ENCODE measurements at places on chromosomes 5 and 9.

- no peak for ATAC-seq
These were observed 4.3 kb downstream of the RIC1 start for GRCh38 chr9:5633243-5633642.

GRCh38 chr5:53882006-53882675 is 321.7 kb downstream of the NDUFS4 start:
- ATAC-seq = peak; percentile 34

DNA sequence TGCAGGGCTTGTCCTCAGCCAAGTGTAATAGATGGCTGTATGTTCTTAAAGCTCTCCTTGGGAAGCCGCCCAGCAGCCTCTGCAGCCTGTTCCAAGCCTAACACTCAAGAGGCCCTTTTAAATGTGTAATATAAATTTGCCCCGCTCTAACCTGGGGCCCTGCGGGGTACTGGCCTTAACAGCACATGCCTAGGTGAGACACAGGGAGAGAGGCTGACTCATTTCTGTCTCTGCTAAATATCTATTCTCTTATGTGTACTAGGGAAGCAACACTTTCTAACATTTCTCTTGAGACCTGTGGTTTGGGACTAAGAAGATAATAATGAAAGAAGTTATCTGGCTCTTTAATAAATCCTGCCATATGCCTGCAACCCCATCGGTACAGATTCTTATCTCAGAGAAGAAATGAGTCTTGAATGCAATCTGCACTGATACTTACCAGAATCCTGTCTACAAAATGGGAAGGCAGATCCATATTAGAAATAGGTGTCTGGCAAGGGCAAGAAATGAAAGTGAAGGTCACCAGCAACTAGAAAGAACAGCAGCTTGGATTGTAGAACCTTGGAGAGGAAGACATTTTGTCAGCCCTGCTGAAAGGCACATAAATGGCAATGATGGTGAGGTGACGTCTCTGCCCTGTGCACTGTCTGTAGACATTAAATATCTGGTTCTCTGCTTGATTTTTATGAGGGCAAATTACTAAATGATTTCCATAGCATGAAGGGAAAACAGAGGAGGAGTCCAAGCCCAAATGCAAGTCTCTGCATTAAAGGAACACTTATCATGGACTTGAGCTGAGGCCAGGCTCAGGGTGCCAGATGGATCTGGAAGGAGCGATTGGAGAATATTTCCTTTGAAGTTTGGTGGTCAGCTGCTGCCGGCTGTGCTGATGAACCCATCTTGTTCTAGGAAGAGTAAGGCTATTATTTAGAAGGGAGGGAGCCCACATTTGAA is 14.5 kb upstream of the TGFBI start:
- ATAC-seq = peak; percentile 69

- no peak for ATAC-seq
These were observed 2.1 kb downstream of the CERCAM start for GRCh38 chr9:128422783-128423150.

DNA sequence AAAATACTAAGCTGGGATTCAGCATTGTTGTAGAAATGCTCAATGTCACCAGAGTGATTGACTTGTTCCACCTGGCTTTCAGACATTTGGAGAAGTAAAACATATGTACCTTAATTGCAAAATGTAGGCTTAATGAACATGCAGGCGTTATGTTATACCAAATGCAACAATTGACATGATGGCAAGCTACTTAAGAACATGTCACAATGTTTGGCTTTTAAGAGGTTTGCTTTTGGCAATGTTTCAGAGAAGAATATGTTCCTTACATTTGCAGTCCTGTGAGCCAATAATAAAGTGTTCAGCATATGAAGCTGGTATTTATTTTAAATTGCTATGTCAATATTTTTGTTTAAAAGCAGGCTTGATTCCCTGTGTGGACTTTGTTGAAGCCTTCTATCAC is 111.7 kb upstream of the NUDT12 start:
- ATAC-seq = no peak

DNA sequence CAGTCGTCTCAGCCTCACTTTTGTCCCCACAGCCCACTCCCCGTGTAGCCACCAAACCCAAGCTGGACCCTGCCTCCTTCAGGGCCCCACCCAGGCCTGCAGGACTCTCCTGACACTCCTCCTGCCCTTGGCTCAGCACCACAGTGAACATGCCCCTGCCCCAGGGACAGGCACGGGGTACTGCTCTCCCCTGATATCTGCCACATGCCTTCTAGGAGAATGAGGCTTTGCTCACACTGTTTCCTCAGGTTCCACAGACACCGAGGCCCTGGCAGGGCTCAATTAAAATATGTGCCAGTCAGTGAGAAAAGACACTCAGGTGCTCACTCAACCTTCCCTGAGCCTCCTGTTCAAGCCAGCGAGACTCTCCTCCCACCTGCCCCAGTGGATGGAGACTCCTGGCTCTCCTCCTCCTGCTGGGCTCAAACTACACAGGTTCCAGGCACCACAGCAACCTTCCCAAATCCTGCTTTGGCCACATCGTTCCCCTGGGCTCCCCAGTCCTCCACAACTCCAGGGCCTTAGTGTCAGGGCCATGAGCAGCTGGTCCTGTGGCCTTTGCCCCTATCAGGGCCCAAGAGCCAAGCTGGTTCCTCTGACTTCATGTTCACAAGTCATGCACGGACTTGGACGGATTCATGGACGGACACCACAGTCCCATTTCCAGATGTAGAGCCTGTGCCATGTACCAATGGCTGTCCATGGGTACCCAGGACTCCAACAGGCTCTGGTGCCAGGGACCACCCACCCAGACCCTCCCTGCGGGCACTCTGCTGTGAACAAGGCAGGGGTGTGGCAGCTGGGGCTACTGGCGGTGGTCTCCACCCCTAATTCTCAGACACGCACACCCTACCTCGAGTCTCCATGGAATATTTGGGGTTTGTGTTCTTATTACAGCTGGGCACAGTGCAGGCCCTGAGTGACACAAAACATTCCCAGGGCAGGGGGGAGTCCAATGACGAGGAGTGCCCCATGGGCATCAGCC is 36.6 kb downstream of the BICD2 start:
- ATAC-seq = no peak

- ATAC-seq = peak; percentile 62
These were observed 1.7 kb downstream of the EBF1 start for GRCh38 chr5:159097784-159098602.

GRCh38 chr5:132463811-132464155 is 26.8 kb downstream of the IRF1 start:
- no peak for ATAC-seq

DNA sequence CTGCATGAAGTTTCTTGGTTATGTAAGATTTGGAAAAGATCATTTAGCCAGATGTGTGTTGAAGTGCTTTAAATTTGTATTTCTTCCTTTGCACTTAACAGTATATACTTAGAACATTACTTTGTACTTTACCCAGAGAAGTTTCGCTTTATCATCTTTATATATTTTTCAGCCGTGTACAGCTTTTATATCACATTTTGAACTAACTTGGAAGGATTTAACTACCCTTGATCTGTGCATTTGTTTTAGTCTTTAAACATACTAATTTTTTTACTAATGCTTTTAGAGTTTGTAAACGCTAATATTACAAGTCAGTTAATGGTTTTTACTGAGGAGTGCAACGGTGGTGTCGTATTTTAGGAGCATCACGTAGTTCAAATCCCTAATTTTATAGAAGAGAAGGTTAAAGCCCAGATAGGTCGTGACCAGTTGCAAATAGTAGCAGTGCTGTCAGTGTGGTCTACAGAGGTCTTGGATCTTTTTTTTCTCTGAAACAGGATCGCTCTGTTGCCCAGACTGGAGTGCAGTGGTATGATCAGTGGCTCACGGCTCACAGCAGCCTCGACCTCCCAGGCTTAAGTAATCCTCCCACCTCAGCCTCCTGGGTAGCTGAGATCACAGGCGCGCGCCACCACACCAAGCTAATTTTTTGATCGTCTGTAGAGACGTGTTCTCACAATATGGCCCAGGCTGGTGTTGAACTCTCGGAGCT is 2.0 kb downstream of the MATR3 start:
- no peak for ATAC-seq

GRCh38 chr9:4490705-4491625 is 697 bp downstream of the SLC1A1 start:
- ATAC-seq = peak; percentile 29

GRCh38 chr5:156920042-156920860 is 42.8 kb downstream of the TIMD4 start:
- ATAC-seq = peak; percentile 68

DNA sequence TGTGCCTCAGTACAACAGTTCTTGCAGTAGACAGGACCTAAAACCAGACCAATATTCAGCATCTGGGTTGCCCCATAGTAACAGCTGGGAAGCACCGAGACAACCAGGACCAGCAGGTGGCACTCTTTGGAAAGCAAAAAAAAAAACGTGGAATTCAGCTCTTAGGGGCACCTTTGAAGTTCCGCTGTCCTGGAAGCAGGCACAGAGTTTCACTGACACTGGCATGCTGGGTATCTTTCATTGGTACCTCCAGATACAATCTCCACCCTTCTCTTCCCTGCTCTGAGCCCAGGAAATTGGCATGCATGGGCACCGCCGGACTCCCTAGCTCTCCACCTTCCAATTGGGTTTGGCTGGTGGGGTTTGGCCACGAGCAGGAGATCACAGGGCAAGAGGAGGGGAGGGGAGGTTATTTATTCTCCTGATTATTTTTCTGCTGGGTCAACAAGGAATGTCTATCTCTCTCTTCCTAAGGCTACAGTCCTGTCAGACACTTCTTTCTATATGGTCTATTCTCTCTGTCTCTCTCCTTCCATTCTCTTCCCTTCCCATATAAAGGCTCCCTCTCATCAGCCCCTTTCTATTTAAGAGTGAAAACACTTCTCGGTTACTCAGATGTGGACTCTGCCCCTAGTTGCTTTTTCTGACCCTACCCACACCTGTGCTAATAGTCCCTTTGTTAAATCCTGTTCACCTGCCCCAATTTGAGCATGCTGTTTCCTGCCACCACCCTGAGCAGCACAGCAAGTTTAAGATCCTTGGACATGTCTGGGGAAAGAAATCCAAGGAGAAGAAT is 1.9 kb upstream of the IDNK start:
- ATAC-seq = no peak

DNA sequence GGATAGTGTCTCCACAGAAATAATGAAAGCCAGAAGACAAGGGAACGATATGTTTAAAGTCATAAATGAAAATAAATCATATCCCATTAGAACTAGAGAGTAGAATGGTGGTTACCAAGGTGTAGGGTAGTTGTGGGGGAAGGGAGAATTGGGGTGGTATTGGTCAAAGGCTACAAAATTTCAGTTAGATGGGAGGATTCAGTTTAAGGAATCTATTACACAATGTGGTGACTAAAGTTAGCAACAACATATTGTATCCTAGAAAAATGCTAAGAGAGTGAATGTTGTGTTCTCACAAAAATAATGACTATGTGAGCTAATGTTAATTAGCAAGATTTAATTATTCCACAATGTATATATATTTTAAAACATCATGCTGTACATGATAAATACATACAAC is 27.8 kb upstream of the LARP1 start:
- ATAC-seq = no peak

DNA sequence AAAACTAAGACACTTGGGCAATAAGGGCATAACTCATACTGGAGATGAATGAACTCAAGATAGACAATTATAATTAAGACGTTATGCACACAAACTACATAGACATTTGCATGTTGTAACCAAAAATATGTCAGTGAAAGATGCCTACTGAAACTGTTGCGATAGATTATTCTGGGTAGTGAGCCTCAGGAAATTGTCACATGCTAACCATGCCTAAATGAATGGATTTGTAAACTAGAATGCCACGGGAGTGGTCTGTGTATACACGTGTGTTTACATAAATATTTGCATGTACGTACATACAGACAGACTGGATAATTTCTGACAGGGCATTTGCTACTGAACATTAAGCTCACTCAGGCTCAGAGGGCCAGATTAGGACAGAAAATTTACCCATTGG is 1.2 kb downstream of the NIPSNAP3B start:
- ATAC-seq = peak; percentile 3

DNA sequence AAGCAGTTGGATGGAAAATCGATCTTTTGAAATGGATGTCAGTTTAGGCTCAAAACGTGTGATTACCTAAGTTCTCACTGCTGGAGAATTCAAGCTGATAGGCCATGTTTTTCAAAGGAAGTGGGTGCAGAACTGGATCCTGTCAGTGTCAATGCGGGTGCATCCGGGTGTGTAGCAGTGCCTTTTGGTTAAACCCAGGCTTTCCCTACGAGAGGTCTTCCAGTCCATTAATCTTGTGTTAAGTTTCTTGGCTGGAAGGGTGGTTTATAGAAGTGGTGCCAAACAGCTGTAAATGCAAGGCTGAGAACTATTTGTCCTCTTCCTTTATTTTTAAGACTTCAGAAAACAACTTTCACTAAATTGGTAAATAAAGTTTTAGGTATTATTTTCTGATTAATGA is 71.9 kb downstream of the DAPK1 start:
- no peak for ATAC-seq

- ATAC-seq = no peak
These were observed 33.0 kb downstream of the TBCA start for GRCh38 chr5:77743181-77743580.

GRCh38 chr9:112887381-112887780 is 3.3 kb downstream of the SLC46A2 start:
- no peak for ATAC-seq

Data from stimulated activated memory B cell treated with anti-CD40 and anti-IgM and Interleukin-4, amounts not matched to agents 10 μg/mL and 1 μg/mL and 100 μg/mL, for 72 hours (primary cell).